CD4-positive, alpha-beta T cell treated with Interleukin-2 at 100 ng/mL for 4 hours (primary cell): ENCODE measurements at places on chromosomes 3 and 15.

- DNase-seq, result no peak
Measured at GRCh38 chr3:54550221-54550977, 377.5 kb downstream of the LRTM1 start.

DNA sequence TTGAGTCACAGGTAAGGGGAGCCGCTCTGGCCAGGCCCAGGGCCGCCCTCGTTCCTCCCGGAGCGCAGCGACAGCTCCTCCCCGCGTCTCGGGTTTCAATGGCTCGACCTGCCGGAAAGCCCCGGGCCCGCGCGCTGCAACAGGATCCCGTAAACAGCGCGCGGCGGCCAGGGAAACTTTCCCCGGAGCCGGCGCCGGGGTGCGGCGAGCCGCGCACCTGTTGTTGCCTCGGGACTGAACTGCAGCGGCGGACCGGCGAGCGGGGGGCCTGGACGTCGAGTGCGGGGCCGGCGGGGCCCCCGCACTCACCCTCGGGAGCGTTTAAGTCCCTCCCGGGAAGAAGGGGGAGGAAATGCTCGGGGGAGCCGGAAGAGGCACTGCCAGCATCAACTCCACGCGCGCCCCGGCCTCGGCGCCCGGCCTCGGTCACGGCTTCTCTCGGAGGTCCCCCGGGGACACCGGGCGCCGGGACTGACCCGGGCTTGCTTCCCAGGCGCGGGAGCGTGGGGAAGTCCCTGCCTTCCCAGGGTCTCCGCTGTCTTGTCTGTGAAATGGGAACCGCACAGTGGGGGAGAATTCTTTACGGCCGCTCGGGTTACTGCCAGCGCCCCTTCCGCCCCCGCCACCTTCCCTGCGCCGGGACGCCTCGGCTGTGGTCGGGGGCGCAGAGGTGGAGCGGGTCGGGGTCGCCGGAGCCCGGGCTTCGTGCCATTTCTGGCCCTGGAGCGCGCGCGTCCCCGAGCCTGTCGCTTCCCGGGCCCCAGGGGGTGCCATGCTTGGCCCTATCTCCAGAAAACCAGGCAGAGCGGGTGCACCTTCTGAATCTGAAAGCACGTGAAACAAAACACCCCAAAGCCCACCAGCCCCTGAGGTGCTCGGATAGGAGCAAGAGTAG, 7.5 kb upstream of the PGPEP1L start:
- no peak for DNase-seq

DNA sequence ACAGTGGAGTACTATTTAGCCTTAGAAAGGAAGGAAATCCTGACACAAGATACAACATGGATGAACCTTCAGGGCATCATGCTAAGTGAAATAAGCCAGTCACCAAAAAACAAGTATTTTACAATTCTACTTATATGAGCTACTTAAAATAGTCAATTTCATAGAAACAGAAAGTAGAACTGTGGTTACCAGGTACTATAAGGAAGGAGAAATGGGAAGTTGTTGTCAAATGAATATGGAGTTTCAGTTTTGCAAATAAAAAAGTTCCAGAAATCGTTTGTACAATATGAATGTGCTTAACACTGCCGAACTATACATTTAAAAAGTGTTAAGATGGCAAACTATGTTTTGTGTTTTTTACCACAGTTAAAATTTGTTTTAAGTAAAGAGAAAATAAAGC, 26.8 kb downstream of the TRANK1 start:
- no peak for DNase-seq

GRCh38 chr3:143484846-143485512, 363.3 kb downstream of the SLC9A9 start:
- DNase-seq, result no peak

GRCh38 chr3:141334627-141335250, 33.6 kb upstream of the ZBTB38 start:
- no peak for DNase-seq

DNA sequence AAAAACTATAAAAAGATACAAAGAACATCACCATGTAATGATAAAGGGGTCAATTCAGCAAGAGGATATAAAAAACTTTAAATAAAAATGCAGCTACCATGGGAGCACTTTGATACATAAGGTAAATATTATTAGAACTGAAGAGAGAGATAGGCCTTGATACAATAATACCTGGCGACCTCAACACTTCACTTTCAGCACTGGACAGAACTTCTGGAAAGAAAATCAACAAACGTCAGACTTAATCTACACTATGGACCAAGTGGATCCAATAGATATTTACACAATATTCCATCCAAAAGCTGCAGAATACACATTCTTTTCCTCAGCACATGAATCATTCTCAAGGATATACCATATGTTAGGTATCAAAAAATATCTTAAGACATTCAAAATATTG, 42.0 kb downstream of the WDR49 start:
- DNase-seq, result no peak

GRCh38 chr15:35705884-35706585, 160.1 kb upstream of the DPH6 start:
- no peak for DNase-seq

GRCh38 chr15:42955518-42955917, 34.9 kb upstream of the TTBK2 start:
- no peak for DNase-seq

DNA sequence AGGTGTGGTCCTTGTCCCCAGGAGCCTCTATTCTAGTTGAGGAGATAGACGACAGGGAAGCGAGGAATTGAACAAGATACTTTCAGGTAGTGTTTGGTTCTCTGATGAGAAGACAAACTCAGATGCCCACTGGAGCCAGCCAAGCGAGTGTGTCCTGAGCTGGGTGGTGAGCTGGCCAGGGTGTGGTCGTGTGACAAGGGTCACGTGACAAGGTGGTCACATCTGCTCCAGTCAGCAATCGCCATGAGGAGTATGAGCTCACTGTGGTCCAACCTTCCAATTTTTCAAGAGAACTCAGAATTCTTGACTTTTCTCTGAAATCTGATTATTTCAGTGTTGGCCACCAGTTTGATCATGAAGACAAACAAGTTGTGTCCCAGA, 39.5 kb downstream of the SLC6A6 start:
- no peak for DNase-seq

- no peak for DNase-seq
Measured at GRCh38 chr3:31185062-31185357, 290.5 kb upstream of the GADL1 start.

DNA sequence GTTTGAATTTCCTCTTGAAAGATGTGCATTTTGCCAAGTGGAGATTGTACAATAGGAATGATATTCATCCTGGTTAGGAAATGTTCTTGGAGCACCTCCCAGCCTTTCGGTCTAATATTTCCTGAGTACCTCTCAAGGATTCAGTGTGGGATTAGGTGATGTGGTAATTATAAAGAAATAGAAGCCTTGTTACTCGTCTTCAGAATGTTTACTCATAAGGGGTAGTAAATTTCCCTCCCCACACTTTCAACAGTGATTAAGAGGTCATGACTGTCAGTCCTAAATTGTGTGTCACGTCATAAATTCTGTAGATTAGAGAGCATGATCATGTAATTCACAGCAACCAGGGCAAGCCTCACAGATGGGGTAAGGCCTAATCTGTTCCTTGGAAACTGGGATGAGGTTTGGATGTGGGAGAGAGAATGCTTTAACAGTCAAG, 633.1 kb upstream of the TBL1XR1 start:
- DNase-seq, result no peak

GRCh38 chr15:55319537-55320237, 665 bp downstream of the PIGB start:
- DNase-seq, result no peak

DNA sequence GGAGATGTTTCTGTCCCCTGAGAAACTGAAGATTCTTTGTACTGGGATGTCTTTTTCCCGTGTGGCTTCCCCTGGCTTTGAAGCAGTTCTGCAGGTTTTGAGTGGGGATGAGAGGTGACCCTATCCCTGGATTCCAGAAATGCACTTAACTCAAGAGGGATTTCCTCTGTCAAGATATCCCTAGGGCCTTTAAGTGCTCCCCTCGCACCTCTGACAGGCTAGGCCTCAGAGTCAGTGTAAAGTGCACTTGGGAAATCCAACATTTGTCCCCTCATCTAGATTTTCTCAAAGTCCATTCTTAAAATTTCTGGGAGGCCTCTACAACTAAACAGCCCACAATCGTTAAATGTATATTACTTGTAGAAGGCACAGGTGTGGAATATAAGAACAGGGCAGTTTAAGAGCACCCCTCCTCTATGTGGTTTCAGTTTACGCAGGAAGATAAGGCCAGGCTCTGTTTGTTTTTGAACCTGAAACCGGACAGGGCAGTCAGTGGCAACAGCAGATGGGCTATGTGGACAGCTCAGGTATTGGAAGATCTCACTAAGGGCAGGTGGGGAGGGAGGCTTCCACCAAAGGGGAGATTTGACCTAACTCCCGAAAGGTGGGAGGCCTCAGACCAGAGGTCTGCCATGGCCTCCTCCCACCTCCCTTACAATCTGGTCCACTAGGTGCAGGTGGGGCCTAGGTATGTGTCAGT, 4.8 kb downstream of the C3orf52 start:
- DNase-seq, result no peak
